ENCODE measurements at places on chromosomes 1 and 21.
A peak's percentile ranks its signal among the peaks of the same experiment; 100 is the strongest.

GRCh38 chr1:230165536-230165935, 98.5 kb downstream of the GALNT2 start:
- no peak for DNase-seq

- DNase-seq = no peak
These were observed 529.5 kb downstream of the KCNT2 start for GRCh38 chr1:196078691-196079090.

- no peak for DNase-seq
These were observed 79.1 kb downstream of the CDC7 start for GRCh38 chr1:91579658-91580228.

DNA sequence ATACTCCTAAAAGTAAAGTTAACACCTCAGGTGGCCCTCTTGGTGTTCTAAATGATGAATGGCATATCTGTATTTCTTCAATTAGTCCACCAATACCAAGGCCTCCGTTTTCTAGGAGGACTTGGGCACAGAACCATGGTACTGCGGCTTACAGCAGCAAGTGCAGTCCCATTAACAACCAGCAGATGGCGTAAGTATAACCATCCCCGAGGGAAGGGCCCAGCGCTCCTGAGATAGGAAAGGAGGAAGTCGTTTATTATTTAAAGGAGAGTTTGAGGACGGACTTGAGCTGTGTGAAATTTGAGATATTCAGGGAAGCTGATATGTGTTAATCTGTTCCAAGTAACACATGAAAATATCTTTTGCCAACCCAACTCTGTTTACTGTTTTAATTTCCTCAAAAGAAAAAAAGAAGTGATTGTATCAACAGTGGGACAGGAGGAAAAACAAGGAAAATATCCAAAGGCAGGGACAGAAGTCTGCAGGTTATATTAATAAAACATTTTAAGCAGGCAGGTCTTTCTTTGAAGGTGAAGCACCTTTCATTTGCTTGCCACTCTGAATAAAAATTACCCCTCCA, 37.7 kb upstream of the KCNJ15 start:
- DNase-seq = peak; percentile 12

DNA sequence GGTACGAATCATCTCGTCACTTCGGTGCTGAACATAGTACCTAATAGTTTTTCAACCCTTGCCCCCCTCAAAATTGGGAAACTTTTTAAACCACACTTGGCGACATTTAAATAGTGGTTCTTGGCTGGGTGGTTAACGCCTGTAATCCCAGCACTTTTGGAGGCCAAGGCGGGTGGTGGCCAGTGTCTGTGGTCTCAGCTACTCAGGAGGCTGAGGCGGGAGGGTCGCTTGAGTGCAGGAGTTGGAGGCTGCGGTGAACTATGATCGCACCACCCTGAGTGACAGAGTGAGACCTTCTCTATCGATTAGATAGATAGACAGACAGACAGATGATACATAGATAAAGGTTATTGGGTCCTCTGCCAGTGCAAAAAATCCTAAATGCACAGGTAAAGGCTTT, 55.5 kb upstream of the RASAL2 start:
- no peak for DNase-seq

DNA sequence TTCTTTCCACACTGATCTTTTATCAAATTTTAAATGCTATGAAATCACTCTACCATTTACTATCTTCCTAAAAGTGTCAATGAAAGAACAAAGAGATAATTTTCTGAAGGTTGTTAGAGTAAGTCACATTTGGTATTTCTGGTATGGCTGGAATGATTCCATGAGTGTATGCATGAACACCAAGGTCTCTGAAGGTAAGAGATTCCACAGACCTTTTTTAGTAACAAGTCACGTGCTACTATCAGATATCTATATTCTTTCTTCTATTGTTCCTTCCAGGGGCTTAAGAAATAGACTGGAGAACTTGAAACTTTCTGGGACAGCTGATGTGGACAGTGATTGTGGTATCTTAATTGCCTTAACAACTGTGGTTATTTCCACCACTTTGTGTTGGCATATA, 265.0 kb downstream of the SDCCAG8 start:
- no peak for DNase-seq

DNA sequence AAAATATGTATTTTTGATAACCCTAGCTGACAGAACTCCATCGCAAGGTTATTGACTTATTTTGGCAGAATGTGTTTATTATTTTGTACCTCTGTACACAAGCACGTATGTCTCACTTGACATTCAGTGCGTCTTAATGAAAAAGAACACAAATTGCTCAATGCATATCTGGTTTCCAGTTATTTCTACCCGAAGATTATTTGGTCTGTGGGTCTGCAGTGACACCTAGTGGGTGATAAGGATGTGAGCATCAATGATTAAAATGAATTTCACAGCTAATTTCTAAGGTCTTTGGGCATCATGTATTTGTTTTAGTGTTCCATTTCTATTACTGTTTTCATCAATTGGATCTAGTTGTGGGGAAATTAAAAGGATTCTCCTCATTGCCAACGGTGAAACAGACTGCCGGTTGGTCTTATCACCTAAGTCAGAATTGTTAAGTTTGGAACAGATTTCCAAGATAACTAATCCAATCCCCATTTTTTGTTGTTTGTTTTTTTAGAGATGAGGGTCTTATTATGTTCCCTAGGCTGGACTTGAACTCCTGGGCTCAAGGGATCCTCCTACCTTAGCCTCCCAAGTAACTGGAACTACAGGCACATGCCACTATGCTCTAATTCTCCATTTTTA, 13.9 kb downstream of the DDX20 start:
- peak; percentile 25 for DNase-seq

DNA sequence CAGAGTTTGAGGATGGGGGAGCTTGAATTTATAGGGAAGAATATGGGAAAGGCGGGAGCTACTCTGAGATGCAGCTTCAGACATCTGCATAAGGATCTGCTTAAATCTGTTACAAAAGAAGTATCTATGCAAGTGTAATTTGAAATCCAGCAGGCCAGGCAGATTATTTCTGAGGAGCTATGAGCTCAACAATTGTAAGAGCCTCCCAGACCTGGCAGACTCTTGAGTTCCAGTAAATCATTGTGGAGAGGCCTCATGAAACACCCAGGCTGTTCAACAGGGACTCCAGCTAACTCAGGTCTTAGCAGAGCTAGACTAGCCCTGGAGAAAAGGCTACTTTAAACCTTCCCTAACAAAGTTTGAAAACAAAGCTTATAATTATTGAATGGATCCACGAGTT, 647.5 kb upstream of the CHRM3 start:
- DNase-seq = no peak

- DNase-seq = no peak
These were observed 25.9 kb upstream of the MYOCOS start for GRCh38 chr1:171596119-171596518.

GRCh38 chr1:192367436-192367835, 50.6 kb downstream of the RGS21 start:
- no peak for DNase-seq

- no peak for DNase-seq
These were observed 6.9 kb upstream of the SLC45A3 start for GRCh38 chr1:205687242-205687641.

DNA sequence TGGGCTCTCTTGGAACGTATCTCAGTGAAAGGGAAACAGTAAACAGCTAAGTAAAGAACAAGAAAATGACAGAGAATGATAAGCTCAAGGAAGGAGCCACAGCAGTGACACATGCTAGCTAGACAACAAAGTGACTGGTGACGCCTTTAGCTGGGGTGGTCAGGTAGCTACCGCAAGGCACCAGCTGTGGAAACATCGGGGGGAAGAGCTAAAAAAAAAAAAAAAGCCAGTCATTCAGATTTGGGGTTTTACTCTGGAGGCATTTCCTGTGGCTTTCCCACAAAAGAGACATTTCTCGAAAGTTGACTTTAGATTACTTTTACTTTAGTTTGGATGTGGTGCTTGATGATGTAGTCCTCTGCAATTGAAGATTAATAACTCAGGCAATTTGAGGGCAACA, 2.1 kb downstream of the FHAD1 start:
- DNase-seq = no peak

DNA sequence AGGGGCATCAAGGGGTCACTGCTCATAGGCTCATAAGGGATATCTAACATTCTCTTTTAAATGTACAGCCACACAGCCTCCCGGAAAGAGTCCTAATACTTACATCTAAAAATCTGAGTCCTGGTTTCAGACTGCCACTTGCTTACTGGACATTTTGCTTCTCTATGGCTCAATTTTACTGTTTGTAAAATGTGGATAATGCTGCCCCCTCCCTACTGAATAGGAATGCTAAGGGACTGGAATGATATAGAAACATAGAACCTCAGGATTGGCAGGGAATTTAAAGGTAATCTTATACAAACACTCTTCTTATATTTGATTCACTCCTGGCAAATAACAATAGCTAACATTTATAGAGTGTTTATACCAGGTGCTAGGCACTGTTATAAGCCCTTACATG, 910 bp upstream of the TNR start:
- DNase-seq = no peak

DNA sequence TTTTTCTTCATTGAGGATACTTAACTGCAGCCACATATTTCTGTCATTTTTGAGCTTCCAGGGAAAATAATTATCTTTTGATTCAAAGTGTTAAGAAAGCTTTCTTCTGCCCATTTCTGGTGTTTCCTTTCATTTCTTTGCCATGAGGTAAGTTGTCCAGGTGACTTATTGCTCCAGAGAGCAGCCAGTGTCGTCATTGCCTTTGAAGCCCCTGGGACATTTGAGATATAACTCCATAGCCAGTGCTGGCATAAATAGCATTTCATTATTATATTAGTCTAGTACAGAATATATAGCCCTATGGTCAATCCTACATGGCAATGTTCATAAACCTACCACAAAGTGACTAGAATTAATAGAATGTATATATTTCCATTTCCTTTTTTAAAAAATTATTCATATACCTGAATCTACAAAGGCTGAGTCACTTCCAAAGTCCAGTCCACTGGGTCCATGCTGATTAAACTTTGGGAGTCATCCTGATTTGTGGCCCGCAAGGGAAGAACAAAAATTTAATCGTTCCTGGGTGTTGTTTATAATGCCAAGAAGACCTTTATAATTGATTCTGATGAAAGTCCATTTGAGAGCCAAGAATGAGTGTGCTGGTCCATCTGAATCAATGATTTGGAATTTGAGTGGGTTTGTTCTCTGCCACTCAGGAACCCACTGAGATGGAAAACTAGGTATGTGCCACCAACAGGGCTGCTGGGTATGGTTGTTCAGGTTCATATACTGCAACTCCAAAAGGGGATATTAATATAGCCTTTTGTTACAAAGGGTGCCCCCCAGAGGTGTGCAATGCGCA, 221.8 kb upstream of the PLXNA2 start:
- DNase-seq = no peak

DNA sequence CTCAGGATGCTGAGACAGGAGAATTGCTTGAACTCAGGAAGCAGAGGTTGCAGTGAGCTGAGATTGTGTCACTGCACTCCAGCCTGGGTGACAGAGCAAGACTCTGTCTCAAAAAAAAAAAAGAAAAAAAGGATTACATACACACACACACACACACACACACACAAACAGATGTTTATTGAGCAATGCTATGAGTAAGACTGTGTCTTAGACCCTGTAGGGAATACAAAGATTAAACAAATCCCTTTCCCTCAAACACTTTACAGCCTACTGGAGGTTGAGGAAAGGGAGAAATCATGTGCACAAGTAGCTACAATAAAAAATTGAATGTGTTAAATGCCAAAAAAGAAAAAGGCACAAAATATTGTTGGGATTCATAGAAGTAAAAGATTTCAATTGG, 58.1 kb downstream of the RPAP2 start:
- no peak for DNase-seq

- no peak for DNase-seq
These were observed 20.8 kb upstream of the JAK1 start for GRCh38 chr1:64986903-64987871.

DNA sequence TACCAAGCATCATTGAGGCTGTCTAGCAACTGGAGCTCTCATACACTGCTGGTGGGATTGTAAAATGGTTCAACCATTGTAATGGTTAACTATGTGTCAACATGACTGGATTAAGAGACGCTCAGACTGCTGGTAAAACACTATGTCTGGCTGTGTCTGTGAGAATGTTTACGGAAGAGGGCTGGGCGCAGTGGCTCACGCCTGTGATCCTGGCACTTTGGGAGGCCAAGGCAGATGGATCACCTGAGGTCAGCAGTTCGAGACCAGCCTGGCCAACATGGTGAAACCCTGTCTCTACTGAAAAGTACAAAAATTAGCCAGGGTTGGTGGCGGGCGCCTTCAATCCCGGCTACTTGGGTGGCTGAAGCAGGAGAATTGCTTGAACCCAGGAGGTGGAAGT, 4.8 kb upstream of the FCRLA start:
- DNase-seq = no peak

DNA sequence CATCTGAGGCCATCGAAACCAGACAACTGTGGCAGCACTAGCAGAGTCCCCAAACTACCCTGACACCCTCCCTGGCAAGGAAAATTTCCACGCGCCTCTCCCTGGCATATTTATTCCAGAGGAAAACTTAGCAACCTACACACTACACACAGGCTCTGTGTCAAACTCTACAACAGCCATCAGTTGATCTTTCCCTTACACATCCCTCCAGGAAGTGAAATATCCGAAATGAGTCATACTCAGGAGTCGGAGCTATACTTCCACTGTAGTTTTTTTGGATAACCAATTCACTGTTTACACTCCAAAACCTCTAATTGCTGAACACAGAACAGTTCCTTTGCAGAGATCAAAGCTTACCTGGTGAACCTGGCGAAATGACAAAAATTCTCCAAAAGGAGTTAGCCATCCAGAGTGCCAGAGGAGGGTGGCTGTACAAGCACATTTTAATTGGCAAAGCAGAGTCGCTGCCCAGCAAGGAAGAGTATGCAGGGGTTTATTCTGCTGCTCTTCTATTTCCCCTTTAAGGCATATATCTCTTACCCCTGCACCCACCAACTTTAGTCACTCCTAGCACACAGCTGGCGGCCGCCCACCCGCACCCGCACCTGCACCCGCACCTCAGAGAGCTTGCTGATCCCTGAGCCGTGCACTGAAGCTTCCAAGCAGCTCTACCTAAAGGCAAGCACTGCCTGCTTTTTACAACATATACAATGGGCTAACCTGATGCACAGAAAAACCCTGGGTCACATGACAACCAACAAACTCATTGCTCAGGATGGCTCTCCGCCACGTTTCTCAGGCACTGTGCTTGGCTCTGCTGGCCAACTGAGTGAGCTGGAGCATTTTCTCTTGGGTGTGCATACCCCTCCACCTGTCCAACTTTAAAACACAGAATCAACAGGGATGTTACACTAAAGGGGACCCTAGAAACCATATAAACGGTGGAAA, 54.9 kb downstream of the CAPZB start:
- DNase-seq = no peak

DNA sequence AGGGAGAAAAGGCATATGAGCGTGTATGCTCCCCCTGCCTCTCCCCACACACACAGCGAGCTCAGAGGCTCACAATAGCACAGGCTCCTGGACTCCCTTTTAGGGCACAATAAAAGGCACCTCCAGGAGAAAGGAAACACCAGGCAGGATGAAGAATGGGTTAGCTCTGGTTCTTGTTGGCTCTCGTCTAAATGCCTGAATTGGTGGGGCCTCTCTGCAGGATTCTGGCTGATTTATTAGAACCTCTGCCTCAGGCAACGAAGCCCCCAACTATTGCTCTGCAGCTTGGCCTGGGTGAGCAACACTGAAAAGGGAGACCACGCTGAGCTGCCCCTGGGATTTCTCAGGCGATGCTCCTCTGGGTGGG, 590.9 kb upstream of the PLXNA2 start:
- no peak for DNase-seq

Data from activated CD4-positive, CD25-positive, alpha-beta regulatory T cell (primary cell).